ENCODE measurements at places on chromosomes 11 and 22.

DNA sequence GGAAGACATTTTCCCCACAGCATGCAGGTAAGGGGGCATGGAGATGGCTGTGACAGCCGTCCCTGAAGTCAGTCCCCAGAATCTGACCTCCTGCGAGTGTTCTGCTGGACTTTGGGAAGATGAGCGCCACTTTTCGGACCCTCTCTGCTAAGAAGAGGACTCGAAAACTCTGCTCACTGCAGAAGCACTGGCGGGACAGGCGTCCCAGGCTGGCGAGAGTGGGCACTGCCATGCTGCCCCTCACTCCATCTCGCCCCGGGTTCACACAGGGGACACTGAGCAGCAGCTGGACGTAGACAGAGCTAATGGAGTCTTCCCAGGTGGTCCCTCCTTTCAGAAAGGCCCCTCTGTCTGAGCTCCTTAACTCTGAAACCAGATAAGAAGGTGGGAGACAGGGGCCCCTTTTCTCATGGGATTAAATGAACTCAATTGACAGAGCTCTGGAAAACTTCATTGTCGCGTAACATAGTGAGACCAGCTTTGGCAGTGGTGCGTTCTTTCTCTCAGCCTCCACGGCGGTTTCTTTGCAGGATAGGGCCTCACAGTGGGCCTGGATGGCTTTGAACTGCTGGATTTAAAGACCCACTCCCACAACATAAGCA lies 4.8 kb downstream of the ADAMTS8 start:
- DNase-seq: no peak

DNA sequence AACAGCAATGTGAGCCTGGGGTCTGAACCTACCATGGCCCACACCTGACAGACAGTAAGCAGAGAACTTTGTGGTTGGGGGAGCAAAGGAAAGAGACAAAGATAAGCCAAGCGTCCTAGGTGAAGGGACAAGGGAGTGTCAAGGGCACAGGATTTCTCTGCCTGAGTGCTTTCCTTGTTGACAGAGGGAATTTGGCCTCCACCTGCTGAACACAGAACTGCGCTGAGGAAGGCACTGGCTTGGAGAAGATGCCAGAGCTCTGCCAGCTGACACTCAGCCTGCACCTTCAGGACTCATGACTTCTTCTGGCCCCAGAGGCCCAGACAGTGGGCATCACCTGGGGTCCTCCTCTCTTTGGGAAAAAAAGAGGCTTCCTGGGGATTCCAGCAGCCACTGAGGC lies 789 bp upstream of the LRRC55 start:
- no peak for DNase-seq

- DNase-seq: no peak
These were observed 55.2 kb downstream of the SYT9 start for GRCh38 chr11:7306900-7307299.

DNA sequence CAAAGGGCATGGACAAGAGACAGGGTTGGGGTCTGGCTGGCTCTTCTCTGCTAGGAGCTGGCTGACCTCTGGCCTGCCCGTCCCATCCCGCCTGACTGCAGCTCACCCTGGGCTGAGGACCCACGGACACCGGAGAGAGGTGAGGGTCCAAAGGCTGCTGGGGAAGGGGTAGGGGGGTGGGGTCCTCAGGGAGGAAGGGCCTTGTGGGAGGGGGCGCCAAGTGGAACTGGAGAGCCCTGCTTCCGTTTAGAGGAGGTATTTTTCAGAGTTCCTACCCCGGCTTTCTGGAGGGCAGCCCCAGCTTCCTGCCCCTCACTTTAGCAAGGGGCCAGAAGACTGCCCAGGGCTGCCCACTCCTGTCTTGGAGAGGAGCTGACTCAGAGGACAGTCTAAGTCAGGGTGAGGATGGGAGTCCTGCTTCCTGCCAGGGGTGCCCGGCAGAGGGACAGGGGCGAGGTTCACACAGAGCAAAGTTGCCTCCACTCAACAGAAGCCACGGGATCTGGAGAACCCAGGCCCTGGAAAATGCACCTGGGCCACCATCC lies 7.1 kb downstream of the LARGE2 start:
- DNase-seq: no peak

DNA sequence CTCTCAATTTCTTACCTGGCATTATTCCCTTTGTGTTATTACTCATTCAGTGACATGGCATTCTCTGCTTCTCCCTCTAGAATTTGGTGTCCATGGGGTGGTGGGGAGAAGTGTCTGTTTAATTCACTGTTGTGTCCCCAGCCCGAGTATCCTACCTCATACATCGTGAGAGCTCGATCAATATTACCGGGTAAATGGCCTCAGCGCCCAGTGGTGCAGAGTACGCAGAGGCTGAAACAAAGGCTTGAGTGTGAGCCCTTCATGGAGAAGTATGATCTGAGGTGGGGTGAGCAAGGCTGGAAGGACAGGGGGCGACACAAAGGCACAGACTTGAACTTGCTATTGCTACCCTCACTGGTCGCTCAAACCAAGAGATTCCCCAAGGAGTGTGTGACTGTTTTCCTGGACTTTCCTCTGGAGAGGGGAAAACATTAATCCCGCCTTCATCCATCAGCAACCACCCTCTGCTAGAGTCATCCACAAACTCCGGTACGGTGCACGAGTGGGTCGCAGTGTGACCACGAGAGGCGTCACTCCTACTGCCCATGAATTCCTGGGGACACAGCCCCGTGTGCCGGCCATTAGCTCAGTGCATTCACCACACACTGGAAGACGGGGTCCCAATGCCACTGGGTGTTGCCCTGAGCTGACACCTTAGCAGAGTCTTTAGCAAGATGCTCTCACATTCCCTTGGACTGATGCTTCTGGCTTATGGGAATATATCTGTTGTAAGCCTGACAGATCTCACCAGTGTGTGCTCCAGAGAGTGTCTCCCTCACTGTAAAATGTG lies 35.0 kb upstream of the CCND1 start:
- no peak for DNase-seq

- no peak for DNase-seq
These were observed 165.0 kb upstream of the MTMR2 start for GRCh38 chr11:96088914-96089313.

DNA sequence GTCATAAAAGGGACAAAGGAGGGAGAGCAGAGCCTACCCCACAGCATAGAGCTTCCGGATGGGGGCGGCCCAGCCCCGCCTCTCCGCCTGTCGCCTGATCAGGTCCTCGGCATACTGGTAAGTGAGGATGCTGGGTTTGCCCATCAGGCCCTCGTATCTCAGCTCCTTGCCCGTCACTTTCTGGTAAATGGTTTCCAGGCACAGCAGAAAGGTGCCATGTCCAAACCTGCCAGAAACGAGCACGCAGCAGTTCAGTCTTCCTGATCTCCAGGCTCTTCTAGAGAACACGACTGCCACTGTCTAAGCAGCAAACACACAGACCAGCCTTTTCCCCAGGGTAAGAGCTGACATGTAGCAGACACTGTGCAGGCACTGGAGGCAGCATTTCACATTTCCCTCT lies 17.4 kb upstream of the TMEM121B start:
- no peak for DNase-seq

- no peak for DNase-seq
These were observed 101.4 kb downstream of the FDX1 start for GRCh38 chr11:110530900-110531741.

- no peak for DNase-seq
These were observed 29.1 kb downstream of the NFRKB start for GRCh38 chr11:129866311-129866710.

GRCh38 chr11:59426361-59427067 lies at the start of gene OR5A2:
Gene OR5A2 (minus strand): TSS chr11:59426413. CDS start chr11:59422953, 3,460 bp downstream.
- no peak for DNase-seq

GRCh38 chr11:67483831-67484665 lies 1.2 kb downstream of the AIP start:
- no peak for DNase-seq

DNA sequence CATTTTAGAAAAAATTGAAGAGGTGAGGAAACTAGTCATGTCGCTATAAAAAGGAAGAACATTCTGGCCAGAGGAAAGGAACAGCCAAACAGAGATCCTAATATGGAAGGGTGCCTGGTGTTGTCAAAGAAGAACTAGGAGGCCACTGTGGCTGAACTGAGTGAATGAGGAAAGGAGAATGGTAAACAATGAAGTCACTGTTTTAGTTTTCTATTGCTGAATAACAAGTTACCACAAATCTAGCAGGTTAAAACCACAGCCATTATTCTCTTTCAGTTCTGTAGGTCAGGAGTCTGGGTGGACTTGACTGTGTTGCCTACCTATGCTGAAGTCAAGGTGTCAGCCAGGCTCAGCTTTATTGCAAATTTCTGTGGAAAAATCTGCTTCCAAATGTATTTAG lies 549.3 kb upstream of the CCDC90B start:
- no peak for DNase-seq

GRCh38 chr11:235997-236773 lies at the start of gene SIRT3:
Gene SIRT3 (minus strand): TSS chr11:236342. CDS start chr11:236328, 14 bp downstream.
- DNase-seq: peak; percentile 64

GRCh38 chr11:42462558-42463310 lies 849.1 kb upstream of the API5 start:
- no peak for DNase-seq

DNA sequence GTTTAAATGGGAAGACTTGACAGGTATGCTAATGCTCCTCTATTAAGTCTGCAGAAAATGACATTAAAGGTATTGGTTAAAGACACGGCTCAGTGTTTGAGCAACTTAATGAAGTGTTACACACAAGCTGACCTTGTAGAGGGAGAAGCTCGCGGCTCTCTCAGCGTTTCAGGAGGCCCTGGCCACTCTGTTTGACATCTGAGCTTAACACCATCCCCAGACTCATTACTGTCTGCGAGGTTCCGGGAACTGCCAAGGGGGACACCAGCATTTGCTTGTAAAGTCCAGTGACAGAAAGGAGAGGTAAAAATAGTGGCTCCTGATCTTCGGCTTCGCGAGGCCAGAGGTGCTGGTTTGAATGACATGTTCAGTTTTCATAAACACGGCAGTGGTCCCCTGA lies 540.7 kb upstream of the CADM1 start:
- DNase-seq: no peak

DNA sequence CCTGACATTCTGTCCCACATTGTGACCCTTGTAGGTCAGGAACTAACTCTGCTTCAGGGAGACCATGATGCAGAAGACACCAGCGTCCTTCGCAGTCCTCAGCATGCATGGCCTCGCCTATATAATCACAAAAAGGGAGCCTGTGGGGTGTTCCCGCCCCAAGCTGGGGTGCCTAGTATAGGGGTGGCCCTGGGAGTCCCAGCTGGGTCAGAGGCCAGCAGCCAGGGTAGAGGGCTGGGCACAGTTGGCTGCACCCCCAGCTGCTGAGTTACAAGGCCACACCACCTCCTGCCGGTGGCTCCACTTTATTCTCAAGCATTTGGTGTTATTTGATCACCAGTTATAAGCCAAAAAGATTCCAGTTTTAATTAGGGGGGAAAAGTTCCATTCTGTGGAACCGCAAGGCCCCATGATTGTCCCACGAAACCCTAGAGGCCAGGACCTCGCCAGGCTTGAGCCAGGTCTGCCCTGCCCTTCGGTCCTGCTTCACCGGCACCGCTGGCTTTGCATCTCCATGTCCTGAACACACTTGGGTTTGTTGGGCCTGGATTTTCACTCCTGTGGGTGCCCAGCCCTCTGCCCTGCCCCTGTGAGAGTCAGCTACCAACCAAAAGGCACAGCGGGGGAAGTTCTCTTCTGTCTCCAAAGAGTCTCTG lies 15.0 kb upstream of the GNB1L start:
- DNase-seq: no peak

DNA sequence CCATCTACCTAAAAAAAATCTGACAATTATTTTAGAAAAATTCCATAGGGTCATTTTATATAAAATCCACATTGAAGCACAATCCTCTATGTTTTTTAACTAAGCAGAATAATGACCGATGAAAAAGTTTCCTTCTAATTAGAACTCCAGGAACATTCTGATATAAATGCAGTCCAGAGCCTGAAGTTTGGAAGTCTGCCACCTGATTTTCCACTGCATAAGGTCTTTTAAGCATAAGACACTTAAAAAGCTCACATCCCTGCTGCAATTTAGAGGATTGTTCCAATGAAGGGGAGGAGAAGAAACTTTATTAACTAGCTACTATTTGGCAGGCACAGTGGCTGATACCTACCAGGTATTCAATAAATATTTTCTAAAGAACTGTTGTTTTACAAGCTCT lies 570.3 kb upstream of the ANO5 start:
- DNase-seq: no peak

DNA sequence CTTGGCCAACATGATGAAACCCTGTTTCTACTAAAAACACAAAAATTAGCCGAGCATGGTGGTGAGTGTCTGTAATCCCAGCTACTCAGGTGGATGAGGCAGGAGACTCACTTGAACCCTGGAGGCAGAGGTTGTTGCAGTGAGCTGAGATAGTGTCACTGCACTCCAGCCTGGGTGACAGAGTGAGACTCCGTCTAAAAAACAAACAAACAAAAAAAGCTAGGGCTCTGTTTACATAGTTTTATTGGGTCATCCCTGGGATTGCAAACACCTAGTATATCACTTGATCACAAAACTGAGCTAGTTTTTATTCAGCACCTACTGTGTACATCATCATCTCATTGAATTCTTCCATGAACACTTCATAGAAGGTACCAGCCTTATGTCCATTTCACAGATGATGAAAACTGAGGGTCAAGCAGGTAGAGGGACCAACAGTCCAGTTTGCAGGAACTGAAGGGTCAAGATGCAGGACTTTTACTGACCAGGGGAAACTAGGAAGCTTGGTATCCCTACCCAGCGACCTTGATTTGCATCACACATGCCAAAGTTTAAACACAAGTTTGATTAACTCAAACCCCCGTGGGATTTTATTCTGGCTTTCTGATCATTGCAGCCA lies 9.2 kb upstream of the MRTFA start:
- DNase-seq: no peak

DNA sequence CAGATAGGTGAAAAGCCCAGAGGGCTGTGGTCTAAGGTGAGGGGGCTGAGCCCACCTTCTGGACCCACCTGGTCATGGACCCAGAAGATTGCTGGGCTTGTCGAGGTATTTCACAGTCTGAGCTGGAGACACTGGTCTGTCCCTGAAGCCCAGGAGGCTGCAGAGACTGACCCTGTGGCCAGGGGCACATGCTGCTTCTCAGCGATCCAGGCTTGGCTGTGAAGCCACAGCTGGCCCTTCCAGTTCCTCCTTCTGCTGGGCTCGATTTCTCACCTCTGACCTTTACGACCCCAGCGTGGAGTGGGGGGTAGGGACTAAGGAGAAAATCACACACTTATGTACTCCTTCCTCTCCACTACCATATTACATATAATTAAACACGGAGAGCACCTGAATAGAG lies 88.5 kb downstream of the NECTIN1 start:
- no peak for DNase-seq

DNA sequence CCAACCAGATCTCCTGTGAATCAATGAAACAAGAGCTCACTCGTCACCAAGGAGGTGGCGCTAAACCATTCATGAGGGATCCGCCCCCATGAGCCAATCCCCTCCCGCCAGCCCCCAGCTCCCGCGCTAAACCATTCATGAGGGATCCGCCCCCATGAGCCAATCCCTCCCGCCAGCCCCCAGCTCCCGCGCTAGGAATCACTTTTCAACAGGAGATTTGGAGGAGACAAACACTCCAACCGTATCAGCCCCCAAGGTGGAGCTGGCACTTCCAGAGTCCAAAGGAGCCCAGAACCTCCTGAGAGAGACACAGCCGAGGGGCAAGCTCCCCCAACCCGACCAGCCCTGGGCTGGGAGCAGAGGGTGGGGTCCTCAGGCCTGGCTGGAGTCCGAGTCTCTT lies 40.9 kb upstream of the PRR5 start:
- DNase-seq: no peak

- DNase-seq: no peak
These were observed 1.6 kb upstream of the MFRP start for GRCh38 chr11:119347940-119348605.

Measured in NCI-H1092 (cell line).